Nephron progenitor cell (in vitro differentiated cells): ENCODE measurements at places on chromosomes 3 and 15.

DNA sequence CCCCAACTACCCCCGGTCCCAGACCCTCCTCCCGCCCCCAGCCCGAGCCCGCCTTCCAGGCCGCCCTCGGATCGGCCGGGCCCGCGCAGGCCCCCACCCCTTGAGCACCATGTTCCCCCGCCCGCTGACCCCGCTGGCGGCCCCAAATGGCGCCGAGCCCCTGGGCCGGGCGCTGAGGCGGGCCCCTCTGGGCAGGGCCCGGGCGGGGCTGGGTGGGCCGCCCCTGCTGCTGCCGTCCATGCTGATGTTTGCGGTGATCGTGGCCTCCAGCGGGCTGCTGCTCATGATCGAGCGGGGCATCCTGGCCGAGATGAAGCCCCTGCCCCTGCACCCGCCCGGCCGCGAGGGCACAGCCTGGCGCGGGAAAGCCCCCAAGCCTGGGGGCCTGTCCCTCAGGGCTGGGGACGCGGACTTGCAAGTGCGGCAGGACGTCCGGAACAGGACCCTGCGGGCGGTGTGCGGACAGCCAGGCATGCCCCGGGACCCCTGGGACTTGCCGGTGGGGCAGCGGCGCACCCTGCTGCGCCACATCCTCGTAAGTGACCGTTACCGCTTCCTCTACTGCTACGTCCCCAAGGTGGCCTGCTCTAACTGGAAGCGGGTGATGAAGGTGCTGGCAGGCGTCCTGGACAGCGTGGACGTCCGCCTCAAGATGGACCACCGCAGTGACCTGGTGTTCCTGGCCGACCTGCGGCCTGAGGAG, 472 bp downstream of the CHST14 start:
- DNase-seq, result peak; percentile 27

DNA sequence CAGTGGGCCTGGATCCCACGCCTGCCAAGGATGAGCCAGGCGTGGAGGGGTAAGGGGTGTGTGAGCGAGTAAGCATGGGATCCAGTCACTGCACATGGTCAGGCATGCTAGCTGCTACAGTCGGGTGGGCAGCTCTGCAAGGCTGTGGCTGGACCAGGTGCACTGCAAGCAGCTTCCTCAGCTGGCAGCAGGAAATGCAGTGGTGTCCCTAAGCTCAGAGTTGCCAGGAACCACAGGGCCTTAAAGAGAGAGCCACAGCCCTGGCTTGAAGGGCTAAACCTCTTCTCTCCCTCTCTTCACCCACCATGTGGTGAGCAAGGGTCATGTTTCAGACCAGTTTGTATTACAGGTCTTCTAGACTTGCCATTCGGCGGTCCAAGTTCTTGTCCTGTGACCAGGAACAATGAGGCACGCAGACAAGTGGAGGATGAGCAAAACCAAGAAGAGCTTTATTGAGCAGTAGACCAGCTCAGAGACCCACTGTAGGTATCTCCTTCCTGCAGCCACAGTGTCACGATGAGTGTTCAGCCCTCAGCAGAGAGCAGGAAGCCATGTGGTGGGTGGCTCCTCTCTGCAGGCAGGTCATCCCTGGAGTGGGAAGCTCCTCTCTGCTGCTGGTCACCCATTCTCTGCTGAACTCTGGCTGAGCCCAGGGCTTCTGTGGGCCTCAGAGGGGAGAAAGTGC, 511.9 kb downstream of the PYDC2 start:
- no peak for DNase-seq

DNA sequence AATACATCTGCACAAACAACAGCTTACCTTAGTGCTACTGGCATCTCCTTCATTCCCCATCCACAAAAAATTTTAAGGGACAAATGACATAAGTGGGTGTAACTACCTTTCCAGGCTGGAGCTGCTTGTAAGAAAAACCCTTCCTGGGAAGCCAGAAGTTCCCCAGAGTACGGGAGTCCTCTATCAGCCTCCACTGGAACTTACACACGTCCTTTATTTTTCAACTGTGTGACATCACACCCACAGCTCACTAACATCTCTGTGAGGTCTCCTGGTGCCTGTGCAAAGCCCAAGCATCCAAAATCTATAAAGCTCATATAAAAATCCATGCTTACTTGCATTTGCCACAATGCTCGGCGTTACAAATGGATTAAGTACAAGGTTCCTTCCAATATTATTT, 27.6 kb downstream of the LRIG1 start:
- DNase-seq, result no peak

DNA sequence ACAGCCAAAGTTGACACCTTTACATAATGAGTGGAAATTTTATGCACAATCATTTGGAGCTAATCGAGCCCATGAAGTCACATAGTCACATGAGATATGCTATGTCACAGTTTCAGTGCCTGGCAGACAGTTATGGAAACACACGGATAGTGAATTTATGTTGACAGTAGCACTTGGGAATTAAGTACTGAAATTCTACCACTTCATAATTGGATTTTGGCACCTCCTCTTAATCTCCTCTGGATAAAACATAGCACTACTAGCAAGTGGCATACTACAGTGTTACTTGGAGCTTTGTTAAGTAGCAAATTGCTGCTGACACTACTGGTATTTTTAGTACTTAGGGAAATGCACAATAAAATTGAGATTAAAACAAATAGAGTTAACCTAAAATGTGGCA, 1679.4 kb downstream of the OTOL1 start:
- no peak for DNase-seq

GRCh38 chr15:51731549-51732267, 5.7 kb downstream of the LYSMD2 start:
- no peak for DNase-seq

DNA sequence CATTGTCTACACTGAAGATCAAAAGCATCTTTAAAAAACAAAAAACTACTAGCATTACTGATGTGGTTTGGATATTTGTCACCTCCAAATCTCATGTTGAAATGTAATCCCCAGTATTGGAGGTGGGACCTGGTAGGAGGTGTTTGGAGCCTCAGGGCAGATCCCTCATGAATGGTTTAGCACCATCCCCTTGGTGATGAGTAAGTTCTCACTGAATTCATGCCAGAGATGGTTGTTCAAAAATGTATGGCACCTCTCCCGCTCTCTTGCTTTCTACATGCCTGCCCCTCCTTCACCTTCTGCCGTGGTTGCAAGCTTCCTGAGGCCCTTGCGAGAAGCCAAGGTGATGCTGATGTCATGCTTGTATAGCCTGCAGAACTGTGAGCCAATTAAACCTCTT, 136.6 kb upstream of the FHIT start:
- DNase-seq, result no peak

- no peak for DNase-seq
Observed at GRCh38 chr3:158313338-158313927, 203.5 kb downstream of the RSRC1 start.

DNA sequence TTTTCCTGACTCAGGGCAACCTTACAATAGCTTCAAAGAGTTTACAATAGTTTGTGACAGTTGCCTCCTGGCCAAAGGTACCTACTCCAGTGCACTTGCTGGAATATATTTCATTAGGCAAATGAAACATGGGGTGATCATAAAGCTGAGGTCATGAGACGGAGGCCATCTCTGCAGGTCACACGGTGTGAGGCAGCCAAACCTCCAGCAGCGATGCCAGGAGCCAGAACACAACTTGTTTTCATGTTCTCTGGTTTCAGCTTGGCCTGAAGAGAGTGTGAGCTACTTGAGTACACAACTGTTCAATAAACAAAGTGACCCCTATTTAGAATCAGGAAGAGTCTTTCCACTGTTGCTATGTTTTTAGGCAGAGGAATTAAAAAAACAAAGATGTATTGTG, 42.7 kb upstream of the PYGO1 start:
- no peak for DNase-seq

DNA sequence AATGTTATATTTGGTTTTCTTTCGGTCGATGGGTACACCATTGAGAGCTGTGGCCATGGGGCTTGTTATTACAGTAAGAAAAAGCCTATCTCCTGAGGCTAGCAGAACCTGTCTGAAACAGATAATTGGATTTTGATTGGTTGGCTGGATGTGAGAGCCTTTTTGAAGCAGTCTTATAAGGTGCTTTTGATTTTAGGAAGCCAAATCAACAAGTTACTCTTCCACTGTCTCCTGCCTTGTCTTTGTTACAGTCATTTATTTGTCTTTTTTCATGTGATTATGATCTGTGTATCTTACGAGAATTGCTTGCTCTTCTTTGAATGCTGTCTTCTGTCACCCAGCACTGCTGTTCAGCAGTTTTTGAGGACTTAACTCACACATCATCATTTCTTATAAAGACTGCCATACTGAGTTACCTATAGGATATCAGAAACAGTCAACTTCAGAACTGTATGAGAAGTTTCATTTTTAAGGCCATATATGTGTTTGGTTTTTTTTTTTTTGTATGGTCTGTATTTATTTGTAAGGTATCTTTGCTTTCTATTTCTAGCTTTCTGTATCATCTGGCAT, 51.1 kb downstream of the MEF2A start:
- no peak for DNase-seq

DNA sequence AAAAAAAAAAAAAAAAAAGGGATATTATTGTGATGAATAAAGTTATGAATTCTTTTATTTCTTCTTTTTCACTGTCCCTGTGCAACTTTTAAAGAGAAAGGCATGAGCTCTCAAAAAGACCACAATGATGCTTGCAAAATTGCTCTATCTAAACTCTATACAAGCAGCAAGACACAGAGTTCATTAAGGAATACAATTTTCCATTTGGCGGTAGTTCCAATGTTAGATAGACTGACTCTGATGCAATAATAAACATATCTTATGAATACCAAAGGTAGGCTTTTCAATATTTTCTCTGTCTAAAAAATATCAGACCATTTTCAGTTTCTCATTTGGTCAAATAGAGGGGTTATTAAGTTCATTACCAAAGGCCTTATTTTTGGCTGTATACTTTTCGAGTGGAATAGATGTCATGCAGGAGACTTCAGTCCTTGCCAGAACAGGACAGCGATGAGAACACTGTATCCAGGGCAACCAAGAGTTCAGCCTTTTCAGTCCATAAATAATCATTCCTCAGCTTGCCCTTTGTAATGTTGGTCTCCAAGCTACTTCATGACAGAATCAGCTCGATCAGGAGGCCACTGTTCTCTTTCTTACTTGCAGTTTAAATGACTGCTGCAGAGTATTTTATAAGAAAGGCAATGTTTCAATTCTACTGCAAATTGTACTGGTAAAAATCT, 162.9 kb upstream of the FAM3D start:
- no peak for DNase-seq

- no peak for DNase-seq
Observed at GRCh38 chr3:195583831-195584542, at the start of gene APOD. TSS of gene APOD (minus strand) at chr3:195583940. CDS start at chr3:195579461, 4,479 bp downstream.

GRCh38 chr15:70149667-70150404, 52.1 kb upstream of the TLE3 start:
- DNase-seq, result no peak

DNA sequence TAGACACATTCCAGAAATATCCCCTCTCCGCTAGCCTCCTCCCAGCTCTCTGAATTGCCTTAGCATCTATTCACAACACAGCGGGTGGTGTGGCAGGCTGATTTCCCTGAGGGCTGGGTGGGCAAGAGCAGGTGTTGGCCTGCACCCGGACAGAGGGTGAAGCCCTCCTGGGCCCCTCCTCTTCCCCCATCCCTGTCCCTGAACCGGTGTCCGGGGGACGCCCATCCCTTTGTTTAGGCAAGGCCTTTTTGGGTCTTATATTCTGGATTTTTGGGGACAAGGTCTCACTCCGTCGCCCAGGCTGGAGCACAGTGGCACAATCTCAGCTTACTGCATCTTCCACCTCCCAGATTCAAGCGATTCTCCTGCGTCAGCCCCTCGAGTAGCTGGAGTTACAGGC, 55.2 kb upstream of the KLHL25 start:
- DNase-seq, result no peak

DNA sequence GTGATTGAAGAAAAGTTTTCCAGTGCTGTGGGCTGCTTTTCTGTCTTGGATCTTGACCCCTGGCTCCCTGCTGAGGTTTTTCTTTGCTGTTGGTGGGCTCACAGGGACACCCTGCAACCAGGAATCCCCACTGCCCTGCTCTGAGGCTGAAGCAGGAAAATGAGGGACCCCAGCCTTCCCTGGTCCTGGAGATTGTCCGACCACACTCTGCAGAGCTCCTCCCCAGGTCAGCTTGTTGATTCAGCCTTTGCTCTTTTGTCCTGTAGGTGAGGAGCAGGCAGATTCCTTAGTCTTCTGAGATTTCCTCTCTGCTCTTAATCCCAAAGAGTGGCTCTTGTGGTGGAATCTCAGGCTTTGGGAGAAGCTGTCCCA, 194.5 kb downstream of the RPLP1 start:
- no peak for DNase-seq
